ACHN (cell line): ENCODE measurements at places on chromosomes 2 and 18.

- no peak for DNase-seq
Measured at GRCh38 chr2:86825693-86826381, 35.1 kb upstream of the CD8A start.

GRCh38 chr2:28419003-28419402 lies 26.3 kb downstream of the FOSL2 start:
- DNase-seq: no peak

DNA sequence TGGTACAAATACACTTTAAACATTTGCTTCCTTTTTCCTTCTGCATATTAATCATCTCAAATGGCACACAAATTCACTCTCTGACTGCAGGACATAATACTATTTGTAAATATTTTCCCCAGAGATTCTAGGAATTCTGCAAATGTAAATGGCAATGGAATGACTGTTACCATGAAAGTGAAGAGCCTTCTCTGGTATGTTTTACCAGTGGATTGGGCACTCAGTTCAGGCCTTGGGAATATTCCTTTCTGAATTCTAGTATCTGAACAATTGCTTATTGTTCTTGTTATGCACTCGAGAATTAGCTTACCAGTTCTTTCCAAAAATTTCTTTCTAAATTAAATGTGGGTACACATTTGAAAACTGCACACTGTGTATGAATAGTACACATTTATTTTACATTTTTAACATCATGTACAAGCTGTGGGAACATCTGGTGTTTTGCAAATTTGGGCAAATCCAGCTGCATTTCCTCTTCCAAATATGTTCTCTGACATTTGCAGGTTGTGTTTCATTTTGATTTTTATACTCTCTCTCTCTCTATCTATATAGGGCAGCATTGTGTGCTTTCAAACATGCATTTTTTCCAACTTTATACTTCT lies 289.1 kb downstream of the NBAS start:
- no peak for DNase-seq

DNA sequence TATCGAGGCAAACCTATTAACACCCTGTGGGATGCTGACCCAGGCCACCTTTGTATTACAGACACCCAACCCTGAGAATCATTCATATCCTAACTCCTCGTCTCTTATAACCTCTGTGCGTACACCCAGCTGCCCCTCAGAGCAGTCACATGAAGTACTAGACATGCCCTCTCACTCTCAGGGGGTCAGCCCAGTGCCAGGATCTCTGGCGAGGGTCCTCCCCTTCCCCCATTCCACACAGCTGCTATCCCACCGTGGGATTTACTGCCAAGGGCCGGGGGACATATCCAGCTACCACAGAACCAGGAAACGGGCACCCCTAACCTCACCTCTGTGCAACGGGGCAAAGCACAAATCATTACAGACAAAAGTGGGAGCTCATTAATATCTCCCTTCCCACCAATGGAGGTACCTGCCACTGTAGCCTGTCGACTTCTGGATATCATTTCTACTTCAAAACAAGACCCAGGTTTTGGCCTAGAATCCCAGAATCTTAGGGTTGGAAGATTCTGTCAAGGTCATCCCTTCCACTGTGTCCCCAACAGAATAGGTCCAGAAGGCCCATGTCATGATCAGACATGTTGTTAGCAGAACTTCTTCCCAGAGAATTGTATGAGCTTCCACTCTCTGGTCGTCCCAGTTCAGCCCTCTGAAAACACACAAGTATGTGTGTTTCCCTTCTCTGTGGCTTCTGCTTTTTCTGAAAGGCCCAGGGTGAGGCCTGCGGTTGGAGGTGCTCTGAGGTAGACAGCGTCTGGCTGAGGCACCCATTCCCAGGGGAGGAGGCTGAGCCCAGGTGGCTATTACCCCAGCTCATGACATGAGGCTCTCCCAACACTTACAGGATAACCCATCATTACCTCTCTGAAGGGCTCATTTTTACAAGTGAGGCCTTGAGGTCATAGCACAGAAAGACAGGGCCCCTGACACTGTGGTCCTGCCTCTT lies 1.7 kb downstream of the TMBIM1 start:
- no peak for DNase-seq

DNA sequence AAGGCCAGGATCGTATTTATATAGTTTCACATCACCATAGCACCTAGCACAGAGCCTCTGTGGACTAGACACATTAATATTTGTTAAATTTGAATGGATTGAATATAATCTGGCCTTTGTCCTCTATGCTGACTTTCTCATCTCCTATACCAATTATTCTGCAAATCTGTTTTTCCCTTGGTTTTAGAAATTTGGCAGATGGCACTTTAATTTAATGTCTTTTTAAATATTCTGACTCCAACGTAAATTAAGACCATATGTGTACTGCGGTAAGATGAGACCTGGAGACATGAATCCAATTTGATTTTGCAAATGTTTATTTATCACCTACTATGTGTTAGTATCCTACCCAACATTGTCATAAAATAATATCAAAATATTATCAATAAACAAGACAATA lies 1281.9 kb upstream of the PIK3C3 start:
- no peak for DNase-seq

GRCh38 chr2:53896864-53897263 lies 37.1 kb upstream of the GPR75 start:
- DNase-seq: peak; percentile 13

DNA sequence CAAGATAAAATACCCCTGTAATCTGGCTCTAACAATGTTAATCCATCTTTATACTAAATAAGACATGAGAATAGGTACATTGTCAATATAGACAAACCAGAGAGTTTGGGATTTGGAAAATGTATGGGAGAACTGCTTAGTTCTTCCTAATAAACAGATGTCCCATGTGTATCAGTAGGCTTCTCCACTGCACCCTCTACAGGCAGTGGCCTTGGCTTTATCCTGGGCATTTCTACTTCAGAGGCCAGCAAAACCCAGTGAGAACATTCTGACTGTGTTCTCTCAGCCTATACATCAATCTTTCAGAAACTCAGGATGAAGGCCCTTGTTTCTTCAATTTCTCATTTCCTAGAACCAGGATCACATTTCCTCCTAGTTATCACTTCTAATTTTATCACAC lies 1167.5 kb upstream of the ACVR2A start:
- DNase-seq: no peak

DNA sequence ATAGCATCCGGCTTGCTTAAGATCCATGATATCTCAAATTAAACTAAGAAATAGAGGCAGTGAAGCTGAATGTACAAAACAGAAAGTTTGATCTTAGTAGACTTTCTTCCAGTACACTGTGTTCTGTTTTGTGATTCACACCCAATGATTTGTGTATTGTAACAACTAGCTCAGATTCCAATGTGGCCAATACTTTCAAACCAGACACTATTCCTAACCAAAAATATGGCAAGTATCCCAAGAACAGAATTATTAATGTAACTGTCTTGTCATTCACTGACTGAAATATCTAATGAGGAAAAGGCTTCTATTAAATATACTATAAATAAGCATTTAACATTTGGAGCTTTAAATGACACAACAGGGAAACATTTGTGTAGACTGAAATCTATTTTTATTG lies 299.1 kb downstream of the NRXN1 start:
- no peak for DNase-seq

DNA sequence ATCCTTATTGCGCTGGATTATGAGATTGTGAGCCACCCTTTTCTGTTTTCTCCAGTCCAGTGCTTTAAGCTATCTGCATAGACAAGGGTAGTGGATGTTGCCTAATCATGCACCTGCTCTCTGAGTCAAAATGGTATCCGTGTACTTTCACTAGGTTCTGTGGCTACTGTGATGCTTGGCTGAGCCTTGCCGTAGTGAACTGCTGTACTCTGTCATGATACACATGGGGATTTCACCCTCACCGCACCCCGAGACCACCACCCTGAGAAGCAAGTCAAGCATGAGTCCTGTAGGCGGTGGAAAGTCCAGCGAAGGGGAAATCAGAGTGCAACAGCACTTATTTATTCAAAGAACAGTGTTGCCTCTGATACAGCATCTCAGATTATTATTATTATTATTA lies 55.0 kb downstream of the ARHGAP25 start:
- DNase-seq: no peak

DNA sequence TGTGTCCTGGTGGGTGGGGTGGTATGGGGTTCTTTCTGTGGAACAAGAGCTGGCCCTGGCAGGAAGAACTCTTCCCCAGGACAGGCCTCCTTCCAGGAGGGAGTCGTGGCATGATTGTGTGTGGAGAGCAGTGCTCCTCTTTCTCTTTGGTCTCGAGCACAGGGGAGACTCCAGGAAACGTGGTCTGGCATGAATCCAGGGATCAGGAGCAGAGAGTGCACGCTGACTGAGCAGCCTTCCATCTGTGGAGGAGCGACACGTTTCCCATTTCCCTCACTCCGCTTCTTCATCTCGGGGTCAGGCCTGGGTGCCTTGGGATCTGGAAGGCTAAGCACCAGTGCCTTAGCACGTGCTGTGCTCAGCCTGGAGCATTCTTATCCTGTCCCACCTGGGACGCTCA lies 132.0 kb upstream of the HDAC4 start:
- peak; percentile 30 for DNase-seq

DNA sequence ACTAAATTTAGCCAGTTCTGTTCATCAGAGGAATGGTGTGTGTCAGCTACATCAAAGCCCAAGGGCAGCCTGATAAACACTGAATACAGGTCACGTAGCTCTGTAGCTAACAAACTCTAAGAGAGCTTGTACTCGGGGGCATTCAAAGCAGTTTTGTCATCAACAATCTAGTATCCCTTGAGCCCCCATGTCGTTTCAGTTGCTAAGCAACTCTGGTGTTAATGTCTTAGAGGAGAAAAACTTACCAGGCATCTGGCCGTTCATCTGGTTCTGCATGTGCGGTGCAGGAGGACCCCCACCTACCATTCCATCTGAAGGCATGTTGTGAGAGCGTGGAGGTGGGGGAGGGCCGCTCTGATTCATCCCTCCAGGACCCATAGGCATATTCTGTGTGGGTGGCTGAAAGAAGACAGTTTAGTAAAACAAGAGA lies 33.1 kb downstream of the SS18 start:
- DNase-seq: no peak

- peak; percentile 56 for DNase-seq
Measured at GRCh38 chr2:199460101-199460671, 2.4 kb upstream of the SATB2 start.

DNA sequence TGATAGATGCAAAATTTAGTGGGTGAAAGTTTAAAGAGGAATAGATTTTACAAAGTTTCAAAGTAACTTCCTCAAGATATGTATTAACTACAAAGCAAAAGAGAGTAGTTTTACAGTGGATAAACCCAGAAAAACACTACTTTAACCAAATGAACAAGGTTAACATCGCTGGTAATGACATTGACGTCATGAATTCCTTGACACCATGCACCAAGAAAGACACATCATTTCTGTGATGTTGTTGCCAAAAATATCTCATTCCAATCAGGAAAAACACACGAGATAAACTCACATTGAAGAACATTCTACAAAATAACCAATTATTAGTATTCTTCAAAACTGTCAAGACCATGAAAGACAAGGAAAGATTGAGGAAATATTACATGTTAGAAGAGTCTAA lies 605.6 kb upstream of the SETBP1 start:
- no peak for DNase-seq

- DNase-seq: no peak
Measured at GRCh38 chr18:708096-708495, 4.3 kb downstream of the ENOSF1 start.

GRCh38 chr2:81835321-81836000 lies 1530.9 kb upstream of the LRRTM1 start:
- DNase-seq: peak; percentile 15

DNA sequence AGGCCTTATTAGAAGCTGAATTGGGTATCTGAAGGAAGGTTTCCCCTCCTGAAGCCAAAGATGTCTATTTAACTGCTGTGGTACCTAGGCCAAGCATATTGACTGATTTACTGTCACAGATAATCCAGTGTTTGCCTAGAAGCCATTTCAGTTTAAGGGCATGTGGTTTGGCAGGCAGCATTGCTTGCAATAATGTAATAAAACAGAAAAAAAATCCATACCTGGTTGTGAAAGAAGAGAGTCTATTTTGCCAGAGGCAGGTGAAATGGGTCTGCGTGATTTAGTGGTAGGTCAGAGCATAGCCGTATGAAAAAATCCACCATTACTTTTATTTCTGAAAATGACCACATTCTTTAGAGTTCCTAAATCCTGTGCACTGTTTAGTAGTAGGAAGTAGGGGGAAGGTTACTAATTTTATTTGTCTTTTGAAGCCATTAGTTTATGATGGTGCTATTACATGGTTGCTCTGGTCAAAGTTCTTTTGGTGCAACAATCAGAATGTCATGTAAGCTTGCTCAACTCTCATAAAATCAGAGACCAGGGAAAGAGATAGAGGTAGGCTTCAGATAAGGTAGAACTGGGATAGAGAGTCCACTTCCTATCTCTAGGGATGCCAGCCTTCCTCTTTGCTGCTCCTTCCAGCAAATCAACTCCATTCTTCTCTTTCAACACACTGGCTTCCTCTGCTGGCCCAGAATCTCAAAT lies 343.4 kb downstream of the GPD2 start:
- no peak for DNase-seq

GRCh38 chr18:13138420-13139139 lies 80.0 kb upstream of the LDLRAD4 start:
- DNase-seq: no peak

DNA sequence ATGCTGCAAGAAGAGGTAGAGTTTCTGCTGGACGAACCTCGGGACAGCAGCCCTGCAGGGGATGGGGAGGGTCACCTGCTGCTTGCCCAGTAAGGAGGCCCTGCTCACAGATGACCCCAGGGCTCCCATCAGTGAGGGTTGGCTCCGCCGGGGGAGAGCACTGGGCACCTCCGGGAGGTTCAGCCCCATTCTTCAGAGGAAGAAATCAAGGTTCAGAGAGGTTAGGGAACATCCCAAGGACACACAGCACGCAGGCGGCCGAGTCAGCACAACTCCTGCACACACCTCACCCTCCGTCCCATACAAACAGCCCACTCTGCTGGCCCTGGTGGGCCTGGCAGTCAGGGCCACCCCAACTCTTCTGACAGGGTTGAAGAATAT lies 11.7 kb upstream of the CCDC74B start:
- DNase-seq: no peak

DNA sequence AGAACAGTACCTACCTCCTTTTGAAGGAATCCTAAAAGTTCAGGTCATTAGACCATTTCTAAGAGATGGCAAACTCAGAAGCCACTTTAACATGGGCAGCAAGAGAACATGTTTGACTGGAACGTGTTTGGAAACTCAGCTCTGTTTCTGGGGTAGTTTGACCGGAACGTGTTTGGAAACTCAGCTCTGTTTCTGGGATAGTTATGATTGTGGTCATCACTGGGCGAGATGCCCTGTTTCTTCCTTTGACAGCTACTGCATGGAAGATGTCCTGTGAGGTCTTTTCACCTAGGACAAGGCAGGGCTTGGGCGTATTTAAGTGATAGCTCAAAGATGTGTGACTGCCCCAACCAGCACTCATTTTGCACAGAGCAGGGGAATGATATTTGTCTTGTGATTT lies 19.9 kb upstream of the SERPINB13 start:
- DNase-seq: no peak

GRCh38 chr2:5482929-5483331 lies 209.3 kb upstream of the SOX11 start:
- DNase-seq: no peak

DNA sequence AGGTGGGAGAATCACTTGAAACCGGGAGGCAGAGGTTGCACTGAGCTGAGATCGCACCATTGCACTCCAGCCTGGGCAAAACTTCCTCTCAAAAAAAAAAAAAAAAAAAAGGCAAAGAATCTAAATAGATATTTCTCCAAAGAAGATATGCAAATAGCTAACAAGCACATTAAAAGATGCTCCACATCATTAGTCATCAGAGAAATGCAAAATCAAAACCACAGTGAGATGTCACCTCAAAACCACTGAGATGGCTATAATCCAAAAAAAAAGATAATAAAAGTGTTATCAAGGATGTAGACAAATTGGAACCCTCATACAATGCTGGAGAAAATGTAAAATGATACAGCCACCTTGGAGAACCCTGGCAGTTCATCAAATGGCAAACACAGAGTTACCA lies 8.4 kb downstream of the ST8SIA5 start:
- DNase-seq: no peak
